ENCODE measurements at places on chromosomes 12 and 14. TPM values are rescaled to one million over a fixed set of nuclear protein-coding genes. Genes with fewer than 3 reads are reported as not detected.

TEX52 gene
- total RNA-seq: not detected

TAC3 gene
- not detected for total RNA-seq

IL31 gene
- total RNA-seq: not detected

MYF5 gene
- not detected for total RNA-seq

OR6C2 gene
- total RNA-seq: not detected

DLGAP5 gene
- total RNA-seq: not detected

SLC8A3 gene
- not detected for total RNA-seq

NXPH4 gene
- total RNA-seq: not detected

ACTR10 gene
- total RNA-seq: 87.3 TPM

CIROP gene
- not detected for total RNA-seq

KLRD1 gene
- total RNA-seq: 0.33 TPM
